ENCODE measurements at places on chromosomes 1 and 21.

DNA sequence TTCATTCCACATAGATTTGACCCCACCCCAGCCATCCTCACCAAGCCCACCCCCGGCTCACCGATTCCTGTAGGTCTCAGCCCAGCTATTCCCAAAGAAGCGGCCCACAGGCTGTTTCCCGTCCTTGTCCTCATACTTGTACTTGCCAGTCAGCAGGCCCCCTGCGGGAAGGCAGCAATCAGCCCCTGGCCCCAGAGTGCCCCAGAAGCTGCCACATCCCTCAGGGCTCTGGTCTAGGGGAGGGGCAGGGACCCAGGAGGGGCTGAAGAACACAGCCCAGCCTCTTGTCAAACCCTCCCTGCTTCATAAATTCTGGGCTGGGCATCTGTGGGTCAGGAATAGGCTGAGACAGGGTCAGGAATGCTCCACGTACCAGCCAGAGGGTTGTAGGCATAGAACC, 5.0 kb downstream of the AKR7A2 start:
- no peak for DNase-seq

DNA sequence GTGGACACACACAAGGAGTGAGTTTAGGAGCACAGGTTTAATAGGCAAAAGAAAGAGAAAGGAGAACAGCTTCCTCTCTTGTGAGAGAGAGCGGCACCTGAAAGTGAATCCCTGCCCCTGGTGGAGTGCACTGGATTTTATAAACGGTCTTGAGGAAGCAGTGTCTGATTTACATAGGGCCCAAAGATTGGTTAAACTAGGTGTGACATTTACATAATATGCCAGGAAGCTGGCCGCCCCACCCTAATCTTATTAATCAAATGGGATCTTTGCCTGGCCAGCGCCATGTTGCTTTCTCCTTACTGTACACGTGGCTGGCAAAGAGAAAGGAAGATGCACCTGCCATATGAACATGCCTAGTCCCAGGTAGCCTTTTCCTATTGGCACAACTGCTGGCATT, 38.7 kb downstream of the CFH start:
- no peak for DNase-seq

GRCh38 chr1:160401487-160401805, 1.1 kb downstream of the VANGL2 start:
- DNase-seq: no peak

DNA sequence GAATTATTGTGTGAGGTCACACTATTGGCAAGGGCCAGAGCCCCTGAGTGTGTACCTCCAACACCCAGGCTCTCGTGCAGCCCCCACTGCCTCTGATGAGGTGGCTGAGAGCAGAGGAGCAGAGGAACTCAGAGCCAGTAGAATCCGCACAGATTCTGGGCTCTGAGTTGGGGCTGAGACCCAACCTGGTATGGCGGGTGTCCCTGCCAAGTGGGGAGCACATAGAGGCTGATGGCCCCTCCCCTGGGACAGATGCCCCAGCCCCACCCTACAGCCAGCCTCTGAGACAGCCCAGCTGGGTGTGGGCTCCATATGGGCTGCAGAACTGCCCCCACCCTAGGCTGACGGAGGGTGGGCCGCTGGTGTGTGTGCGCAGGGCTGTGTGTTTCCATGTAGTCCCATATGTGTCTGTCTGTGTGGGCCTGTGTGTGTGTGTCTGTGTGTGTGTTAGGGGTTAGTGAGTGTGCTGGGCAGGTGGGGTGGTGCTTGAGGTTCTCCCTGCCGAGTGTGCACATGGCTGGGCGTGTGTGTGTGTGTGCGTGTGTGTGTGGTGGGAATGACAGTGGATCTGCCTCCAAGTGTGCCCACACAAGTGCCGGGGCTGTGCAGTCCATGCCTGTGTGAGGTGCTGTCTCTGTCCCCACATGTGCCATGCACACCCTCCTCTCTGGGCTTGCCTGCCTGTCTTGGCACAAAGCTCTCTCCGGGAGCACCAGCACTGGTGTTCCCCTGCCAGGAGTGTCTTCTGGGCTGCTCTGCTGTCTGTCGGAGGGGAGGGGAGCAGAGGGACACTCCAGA, 24.4 kb downstream of the FOXO6 start:
- DNase-seq: no peak

- DNase-seq: no peak
These were observed 24.4 kb downstream of the PCP4L1 start for GRCh38 chr1:161282991-161283390.

Measured in COLO829 (cell line).